CD4-positive, alpha-beta T cell treated with Interleukin-10 for 1 hour (primary cell): ENCODE measurements at places on chromosomes 16 and 17.

DNA sequence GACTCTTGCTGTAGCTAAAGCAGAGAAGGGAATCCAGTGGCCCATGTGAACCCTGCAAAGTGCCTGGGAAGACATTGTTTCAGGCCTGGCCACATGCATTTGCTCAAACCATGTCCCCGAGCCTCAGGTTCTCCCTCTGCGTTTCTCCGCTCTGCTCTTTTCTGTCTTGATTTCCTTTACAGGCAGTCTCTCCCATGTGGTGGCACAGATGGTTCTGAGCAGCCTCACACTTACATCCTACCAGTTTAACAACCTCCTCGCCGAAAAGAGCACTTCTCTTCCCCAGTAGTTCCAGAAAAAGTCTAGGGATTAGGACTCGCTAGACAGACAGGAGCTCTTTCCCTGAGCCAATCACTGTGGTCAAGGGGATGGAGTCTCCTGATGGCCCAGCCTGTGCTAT is 28.3 kb upstream of the MYH10 start:
- DNase-seq = no peak

DNA sequence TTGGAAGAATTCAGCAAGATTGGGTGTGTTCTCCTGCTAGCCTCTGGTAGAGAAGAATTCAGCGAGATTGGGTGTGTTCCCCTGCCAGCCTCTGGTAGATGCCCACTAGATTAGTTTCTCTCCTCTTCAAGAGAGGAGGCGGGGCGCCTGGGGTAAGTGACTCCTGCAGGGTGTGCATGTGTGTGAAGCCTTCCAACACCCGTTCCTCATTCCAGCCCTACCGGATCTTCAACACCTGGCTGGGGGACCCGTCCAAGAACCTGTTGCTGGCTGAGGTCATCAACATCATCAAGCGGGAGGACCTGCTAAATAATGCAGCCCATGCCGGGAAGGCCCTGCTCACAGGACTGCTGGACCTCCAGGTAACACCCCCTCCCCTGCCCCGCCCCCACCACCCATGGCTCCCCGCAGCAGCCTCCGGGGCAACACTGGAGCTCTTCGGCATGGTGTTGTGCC is 21.3 kb downstream of the TMEM186 start:
- DNase-seq = no peak

DNA sequence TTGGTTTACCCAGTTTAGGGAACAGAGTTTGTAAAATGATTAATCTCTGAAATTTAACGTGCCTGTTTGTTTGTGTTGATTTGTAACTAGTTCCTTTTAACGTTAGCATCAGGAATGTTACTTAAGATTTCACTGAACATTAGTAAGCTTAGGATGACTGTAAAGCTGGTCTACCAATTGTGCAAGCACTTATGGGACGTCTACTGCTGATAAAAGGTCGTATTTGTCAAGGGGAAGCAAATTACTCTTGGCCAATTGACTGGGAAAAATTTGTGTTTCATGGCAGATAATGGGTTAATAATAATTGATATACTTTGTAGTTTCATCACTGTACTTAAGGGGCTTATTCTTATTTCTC is 11.8 kb downstream of the METTL9 start:
- no peak for DNase-seq

DNA sequence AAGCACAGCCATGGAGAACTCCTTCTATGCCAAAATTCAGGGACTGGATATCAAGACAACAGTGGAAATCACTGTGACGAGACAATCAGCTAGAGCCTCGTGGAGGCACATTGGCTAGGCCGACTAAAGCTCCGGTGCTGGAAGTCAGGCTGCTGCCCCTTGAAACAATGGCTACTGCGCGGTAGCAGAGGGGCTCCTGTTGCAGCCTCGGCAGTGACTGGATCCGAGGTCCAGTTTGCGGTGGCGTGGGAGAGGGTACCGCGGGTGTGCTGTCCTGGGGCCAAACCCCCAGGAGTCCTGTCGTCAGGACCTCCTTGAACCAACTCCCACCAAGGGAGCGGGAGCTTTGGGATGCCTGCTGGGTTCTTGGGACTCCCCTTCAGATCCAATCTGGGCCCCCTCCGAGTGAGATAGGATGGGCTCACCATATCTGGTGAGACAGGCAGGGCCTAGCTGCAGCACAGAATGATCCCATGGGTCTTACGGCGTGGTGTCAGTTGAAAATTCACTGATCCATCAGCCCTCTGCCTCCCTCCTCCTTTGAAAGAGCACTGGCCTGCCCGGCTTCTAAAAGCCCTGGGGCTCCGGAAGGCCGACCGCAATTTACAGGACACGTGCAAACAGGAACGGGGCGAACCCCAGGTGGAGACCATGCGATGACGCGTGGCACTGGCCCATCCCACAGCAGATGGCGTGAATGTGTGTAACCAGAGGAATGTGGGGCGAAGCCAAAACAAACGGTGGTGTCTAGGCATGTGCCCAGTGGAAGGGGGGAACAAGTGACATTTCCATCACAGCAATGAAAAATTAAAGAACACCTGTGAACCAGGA is 15.8 kb upstream of the KCNJ18 start:
- DNase-seq = no peak

GRCh38 chr17:37737081-37737480 is 7.8 kb downstream of the HNF1B start:
- no peak for DNase-seq

GRCh38 chr16:19213885-19214284 is 45.8 kb downstream of the SYT17 start:
- no peak for DNase-seq

DNA sequence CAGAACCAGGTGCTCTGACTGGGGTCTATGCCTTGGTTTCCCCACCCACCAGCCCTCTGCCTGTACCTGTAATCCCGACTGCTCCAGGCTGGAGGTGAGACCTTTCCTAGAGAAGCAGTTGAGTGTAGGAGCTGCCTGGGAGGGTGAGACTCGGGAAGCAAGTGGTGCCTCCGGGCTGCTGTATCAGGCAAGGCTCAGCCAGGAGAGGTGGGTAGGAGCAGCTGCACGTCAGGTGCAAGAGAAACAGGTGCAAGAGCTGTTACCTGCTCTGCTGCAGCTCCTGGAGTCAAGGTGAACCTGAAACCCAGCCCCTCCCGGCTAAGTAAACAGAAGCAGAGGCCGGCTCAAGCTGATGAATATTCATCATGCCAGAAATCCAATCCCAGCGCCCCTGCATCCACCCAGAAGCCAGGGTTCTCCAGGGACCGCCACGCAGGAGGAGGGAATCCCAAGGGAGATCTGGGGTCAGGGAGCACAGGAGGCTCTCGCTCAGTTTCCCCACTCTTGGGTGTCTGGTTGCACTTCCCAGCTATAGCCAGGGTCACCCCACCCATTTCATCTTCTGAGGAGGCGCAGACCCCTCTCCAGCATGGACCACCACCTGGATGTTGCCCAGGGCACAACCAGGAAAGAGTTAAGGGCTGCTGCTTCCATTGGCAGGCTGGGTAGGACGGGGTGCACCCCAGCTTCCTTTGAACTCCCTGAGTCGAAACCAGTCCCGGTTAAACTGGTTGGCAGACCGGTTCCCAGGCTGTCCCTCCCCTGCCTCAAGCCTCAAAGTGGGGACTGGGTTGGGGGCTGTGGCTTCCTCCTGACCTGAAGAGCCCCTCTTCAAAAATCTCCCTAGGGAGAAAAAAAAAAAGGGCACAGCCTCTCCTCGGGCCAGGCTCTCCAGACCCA is at the start of gene PRR15L:
Gene PRR15L (minus strand): TSS at position 293 of the 900 bp plus-strand sequence. CDS start 4,649 bp downstream, outside the sequence.
- DNase-seq = no peak

- DNase-seq = no peak
These were observed 37.2 kb downstream of the SKAP1 start for GRCh38 chr17:48392857-48393256.

GRCh38 chr17:67585077-67585602 is 132.6 kb upstream of the NOL11 start:
- no peak for DNase-seq

GRCh38 chr17:30780343-30780742 is 44.1 kb downstream of the CRLF3 start:
- peak; percentile 17 for DNase-seq

DNA sequence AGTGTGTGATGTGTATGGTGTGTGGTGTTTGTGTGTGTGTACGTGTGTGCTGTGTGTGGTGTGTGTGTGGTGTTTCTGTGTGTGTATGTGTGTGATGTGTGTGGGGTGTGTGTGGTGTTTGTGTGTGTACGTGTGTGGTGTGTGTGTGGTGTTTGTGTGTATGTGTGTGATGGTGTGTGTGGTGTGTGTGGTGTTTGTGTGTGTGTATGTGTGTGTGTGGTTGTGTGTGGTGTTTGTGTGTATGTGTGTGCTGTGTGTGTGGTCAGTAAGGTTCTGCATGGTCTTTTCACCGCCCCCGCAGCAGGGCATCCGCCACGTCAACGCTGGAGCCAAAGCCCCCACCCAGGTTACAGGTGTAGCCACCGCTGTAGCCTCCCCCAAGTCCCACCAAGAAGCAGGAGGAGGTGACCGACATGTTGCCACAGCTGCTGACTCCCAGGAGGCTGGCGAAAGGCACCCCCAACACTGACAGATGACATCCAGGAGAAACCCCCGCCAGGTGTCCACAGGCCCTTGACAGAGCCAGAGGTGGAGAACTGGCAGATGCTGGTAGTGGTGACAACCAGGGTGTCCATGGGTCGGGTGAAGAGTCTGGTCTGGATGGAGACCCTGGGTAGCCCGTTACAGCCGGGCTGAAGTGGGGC is 9.3 kb upstream of the KRT17 start:
- no peak for DNase-seq

- DNase-seq = no peak
These were observed 236.0 kb upstream of the CIBAR2 start for GRCh38 chr16:85348065-85348840.
